ENCODE measurements at places on chromosomes 2 and 18.
A peak's percentile ranks its signal among the peaks of the same experiment; 100 is the strongest.

GRCh38 chr2:43329637-43330036 is 103.2 kb upstream of the ZFP36L2 start:
- no peak for DNase-seq

GRCh38 chr2:211503856-211504255 is 947.5 kb downstream of the CPS1 start:
- DNase-seq = no peak

GRCh38 chr2:41602341-41602740 is 445.5 kb upstream of the PKDCC start:
- peak; percentile 68 for DNase-seq

- DNase-seq = no peak
Observed at GRCh38 chr2:161972866-161973265, 101.1 kb downstream of the DPP4 start.

DNA sequence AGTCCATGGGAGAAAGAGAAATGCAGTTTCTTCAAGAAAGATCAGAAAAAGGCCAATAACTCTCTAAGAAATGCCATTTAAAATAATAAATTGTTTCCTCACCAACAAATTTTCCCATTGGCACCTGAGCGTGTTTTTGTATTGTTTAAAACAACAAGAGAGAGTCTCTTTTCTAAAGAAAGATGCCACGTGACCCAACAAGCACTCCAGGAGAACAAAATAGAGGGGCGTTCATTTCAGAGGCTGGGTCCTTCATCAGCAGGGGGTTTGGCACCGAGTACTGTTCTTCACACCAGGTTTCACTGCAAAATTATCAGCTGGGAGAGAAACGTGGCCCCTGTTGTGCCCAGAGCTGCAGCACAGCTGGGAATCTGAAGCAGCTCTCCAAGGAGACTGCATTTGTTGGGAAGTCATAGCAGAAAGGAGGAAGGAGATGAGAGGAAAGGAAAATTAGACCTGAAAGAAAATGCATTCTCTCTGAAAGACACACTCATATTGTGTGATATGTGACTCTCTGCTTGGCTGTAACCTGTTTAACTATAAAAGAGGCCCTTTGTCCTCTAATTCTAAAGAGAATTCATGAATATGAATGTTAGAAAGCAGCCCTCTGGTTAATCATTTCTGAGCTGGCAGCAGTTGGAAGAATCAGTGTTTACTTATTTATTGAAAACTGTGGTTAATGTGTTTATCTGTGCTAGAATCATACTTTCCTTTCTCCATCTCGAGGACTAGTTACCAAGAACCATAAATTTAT is 205.3 kb upstream of the CDH20 start:
- no peak for DNase-seq

- no peak for DNase-seq
Observed at GRCh38 chr2:240383871-240384700, 51.4 kb upstream of the GPC1 start.

DNA sequence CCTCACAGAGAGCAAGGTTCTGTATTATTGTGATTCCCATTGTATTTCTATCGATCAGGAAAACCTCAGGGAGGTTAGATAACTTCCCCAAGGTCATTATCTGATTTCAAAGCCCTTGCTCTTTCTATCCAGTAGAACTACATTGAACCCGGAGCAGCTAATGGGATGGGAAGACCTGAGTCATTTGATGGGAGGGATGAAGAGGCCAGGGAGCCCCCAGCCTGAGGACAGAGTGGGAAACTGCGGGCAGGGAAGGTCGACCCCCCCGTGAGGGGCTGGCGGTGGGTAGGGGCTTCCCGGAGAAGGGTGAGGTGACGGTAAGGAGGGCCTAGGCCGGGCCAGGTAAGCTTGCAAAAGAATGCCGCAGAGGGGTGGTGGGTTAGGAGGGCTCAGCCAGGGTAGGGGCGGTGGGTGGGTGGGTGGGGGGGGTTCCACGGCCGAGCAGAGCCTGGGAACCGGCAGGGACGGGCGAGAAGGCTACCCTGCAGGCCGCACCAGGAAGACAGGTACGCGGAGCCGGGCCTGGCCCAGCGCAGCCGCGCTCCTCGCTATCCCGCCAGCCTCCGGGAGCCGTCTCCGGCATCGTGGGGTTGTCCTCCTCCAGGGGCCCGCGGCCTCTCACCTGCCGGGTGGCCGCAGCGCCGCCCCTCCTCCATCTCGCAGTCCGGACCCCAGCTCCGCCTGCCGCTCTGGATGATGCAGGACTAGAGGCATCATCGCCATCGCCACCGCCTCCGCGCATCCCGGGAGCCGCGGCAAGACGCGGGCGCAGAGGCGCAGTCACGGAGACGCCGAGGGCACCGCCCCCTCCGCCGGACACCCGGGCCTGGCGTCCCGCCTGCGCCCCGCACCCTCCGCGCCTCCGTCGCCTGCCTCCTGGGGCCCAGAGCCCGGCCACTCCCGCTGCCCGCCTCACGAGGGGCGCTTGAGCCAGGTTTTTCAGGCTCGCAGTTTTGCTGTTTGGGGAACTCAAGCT is at the start of gene GPR75:
Gene GPR75 (minus strand): TSS at position 762 of the 976 bp plus-strand sequence. CDS start 5,211 bp downstream, outside the sequence.
- DNase-seq = peak; percentile 22

DNA sequence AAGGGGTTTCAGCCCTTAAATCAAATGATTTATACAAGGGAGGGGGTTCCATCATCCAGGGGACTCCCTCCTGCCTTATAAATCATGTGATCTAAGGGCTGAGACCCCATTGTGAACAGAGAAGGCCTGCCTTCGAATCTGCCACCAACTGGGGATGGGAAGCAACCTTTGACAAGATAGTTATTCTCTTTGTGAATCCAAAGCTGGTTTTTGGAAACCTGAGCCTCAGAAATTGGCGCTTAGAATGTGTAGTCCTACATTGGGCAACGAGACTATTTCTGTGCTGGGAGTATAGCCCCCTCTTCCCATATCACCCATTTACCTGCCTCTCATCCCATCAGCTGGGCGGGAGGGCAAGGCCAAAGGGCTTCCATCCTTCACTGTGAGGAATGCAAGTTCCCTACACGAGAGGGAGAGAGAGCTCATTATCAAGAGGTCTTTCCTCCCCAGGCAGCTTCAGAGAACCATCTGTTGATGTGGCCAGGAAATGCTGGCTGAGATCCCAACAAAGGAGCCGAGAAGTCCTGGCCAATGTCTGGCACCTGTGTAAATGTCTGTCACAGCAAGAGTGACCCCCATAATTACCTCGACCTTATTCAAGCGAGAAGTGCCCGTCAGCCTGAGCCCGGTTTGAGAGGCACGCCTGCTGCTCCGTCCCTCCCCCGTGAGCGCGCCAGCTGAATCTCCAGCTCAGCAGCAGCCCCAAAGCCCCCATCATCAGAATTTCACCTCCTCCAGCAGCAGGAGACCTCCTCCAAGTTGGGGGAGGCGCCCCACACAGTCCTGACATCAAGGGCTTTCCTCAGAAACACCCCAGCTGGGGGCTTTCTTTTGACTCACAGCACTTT is 48.4 kb upstream of the APCDD1 start:
- DNase-seq = peak; percentile 51

- no peak for DNase-seq
Observed at GRCh38 chr2:212477571-212477970, 61.0 kb downstream of the ERBB4 start.

DNA sequence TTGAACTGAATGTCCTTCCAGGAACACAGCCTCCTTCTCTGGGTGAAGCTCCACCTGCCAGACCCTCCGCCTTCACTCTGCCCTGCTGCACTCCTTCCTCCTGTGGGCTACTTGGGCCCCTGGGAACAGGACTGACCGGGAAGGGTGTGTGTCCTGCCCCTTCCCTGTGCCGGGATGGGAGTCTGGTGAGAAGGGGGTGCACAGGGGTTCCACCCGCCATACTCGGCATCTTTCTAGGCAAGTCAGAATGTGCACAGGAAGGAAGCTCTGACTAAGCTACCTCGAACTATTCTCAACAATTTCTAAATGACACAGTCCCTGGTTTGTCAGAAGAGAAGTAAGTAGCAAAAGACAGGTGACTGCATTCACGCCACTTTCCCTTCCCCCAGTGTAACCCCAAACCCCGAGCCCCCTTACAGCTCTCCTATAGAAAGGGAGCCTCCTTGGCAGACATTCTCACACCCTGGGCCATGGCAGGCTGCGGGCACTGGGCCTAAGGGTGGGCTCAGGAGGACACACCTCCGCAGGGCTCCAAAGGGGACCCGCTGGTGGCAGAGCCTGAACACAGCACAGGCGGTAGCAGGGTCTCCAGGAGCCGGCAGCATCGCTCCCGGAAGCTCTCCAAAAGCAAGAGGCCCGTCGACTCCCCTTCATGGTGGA is 184.1 kb downstream of the HDAC4 start:
- no peak for DNase-seq

DNA sequence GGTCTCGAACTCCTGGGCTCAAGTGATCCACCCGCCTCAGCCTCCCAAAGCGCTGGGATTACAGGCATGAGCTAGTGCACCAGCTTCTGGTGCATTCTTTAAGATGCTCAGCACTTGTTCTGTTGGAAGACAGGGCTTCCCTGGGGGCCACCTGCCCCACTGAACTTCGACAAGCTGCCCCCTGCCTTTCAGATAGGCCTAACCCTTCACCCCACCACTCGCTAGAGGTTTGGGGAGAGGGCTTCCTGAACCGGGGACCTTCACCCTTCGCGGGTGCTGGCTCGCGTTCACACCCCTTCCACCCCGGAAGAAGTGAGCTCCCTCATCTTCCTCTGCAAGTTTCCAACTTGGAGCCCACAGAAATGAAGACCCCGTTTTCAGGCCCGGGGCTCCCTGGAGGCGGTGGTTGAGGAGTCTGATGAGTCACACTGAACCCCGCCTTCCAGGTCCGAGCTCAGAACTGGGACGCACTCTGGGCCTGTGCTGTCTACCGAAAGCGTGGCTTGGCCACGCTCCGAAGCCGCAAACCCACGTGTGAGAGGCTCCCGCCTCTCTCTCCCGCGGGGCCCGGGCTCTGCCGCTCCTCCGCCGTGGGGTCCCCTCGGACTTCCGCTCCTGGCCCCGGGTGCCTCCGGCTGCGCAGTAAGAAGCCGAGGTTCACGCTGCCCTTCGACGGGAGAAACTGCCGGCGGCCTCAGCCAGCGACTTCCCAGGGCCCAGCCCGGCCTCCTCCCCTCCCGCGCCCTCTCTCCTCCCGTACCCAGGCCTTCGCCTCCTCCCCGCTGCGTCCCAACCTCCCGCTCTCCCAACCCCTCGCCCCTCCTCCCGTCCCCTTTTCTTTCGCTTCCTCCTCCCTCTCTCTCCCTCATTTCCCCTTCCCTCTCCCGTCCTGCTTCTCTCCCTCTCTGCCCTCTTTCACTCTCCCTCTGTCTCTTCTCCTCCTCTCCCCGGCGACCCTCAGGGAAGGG is 47.5 kb upstream of the SP3 start:
- peak; percentile 93 for DNase-seq

- DNase-seq = no peak
Observed at GRCh38 chr2:27049422-27050280, 1.8 kb upstream of the AGBL5 start.

- peak; percentile 92 for DNase-seq
Observed at GRCh38 chr18:6561420-6561861, 146.7 kb upstream of the L3MBTL4 start.

DNA sequence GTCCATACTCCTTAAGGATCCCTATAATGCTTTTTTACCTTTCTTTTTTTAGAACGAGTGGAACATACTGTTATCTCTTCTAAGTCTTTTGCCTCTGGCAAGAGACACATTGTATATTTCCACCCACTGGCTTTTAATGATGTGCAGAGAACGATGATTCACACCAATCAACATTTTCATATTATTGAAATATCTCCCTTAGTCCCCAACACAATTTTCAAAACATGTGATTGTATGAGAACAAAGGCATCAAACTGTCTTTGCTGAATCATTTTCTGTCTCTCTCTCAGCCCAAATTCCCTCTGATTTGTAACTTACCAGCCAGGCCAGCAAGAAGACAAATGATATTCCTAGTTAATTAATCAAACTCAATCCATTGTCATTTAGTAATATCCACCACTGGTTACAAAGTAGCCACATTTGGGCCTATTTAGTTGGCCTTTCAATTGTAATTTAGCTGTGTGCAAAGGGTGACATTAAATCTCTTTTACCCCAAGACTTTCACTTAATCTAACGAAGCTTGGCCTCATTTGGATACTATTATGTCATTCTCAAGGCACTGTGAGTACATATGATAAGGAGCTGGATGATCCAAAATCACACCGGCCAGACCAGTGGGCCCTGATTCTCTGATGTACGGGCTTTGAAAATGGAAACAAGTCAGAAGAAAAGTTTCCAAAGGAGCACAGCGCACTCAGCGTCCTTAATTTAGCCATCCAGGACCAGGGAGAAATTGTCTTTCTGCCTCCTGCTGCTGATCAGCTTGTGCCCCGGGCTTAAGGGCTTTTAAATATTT is 185.1 kb downstream of the SCG2 start:
- no peak for DNase-seq

DNA sequence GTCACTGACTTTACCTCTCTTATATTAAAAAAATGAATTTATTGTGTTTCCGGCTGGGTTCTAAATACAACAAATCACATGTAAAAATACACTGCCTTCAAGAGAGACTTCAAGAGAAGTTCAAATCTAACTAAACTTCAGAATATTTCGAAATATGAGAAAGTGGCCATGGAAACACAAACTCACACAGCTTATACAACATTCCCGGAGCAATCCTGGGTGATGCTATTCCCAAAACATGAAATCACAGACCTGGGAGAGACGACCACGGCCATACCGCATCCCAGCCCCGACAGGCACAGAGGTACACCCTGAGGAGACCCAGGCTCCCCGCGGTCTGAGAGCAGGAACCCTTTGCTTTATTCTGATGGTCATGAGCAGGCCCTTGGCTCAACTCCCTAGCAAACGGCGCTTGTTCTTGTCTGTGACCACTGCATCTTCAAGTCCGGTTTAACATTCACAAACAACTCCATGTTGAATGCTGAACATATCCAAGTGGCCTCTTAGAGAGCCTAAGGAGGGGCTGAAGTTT is 185.4 kb upstream of the REV1 start:
- no peak for DNase-seq

DNA sequence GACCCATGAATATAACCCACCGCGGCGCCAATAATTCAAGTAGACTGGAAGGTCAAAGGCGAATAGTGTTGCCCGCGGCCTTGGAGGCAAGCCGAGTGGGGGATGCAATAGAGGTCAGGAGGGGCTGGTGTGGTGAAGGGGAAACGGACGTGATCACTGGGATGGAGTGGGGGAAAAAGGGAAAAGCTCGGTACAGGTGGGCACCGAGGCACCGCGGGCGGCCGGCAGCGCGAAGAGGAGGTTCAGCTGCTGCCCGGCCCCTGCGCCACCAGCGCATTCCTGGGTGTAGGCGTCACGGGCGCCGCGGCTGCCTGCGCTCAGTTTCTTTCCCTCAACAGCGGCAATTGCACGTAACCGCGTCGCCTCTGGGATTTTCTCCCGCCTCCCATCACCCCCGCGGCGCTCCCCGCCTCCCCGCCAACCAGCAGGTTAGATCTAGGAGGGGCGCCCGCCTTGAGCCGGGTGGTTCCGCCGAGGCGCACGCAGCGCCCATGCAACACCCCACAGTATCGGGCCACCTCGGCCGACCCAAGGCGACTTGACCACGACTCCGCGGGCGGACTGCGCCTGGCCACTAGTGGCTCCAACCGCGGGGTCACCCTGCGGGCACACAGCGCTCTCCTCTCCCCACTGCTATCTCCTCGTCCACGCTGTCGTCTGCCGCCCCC is 1.5 kb downstream of the RND3 start:
- DNase-seq = peak; percentile 80
